ENCODE measurements at places on chromosomes 1 and 21.

GRCh38 chr1:77553568-77554291 is 128.7 kb downstream of the ZZZ3 start:
- no peak for DNase-seq

DNA sequence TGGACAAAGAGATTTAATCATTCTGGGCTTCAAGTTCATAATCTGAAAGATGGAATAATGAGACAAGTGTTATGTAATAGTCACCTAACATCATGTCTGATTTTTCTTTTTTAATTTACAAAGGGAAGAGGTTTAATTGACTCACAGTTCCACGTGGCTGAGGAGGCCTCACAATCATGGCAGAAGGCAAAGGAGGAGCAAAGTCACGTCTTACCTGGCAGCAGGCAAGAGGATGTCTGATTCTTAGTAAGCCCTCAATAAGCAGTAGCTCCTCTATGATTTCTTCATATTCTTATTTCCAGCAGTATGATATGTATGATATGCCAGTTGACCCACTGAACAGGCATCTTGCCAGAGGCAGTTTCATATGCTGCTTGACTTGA is 152.7 kb downstream of the S1PR1 start:
- DNase-seq, result no peak

- DNase-seq, result no peak
Measured at GRCh38 chr1:35324486-35324885, 56.0 kb downstream of the ZMYM4 start.

GRCh38 chr21:16834791-16835190 is 678.1 kb upstream of the CXADR start:
- DNase-seq, result no peak

DNA sequence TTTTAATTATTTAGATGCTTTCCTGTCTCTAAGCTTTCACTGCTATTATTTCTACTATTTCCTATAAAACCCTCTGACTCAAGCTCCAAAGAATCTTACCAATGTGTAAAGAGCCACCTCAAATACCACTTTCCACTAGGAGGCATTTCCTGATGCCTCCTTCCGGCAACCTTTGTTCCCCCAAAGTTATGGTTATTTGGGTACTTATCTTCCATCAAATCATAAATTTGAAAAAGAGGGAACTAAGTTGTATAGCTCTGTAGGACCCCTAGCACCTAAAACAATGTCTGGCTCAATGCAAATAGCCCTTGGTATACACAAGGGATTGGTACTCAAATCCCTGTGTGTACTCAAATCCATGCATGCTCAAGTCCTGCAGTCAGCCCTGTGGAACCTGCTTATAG is 79.6 kb downstream of the NME7 start:
- DNase-seq, result no peak

GRCh38 chr1:198143797-198144196 is 13.0 kb upstream of the NEK7 start:
- peak; percentile 24 for DNase-seq

DNA sequence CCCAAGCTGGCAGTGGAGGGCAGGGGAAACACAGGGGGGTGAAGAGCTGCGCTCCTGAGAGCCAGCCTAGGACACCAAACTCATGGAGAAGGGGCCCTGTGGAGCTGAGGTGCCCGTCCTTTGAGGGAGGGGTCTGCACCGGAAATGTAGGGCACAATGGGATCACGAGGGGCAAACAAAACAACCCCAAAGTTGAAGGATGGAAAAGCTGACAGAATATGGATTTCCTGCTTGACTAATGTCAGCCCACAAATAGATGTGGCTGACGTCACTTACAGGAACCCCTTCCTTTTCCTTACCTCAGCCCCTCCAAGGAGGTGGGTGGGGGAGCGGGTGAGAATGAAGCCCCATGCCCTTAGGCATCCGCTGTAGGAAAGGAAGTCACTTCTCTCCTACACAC is 110.9 kb downstream of the KCNN3 start:
- DNase-seq, result peak; percentile 73

GRCh38 chr1:10906866-10907519 is 105.5 kb upstream of the TARDBP start:
- DNase-seq, result no peak

Data from activated CD4-positive, alpha-beta T cell treated with anti-CD3 and anti-CD28 coated beads, Interleukin-2, Interleukin-4, amounts not matched to agents 100 ng/mL and 50 ng/mL, durations not matched to agents 16 hours and 8 hours (primary cell).